ENCODE measurements at places on chromosomes 2 and 18. TPM values are rescaled to one million over a fixed set of nuclear protein-coding genes. Genes with fewer than 3 reads are reported as not detected.

The LIPG gene
- 0.12 TPM for total RNA-seq

The CNTNAP5 gene
- not detected for total RNA-seq

The UGT1A3 gene
- not detected for total RNA-seq

The TTR gene
- total RNA-seq: not detected

The STAM2 gene
- 17.1 TPM for total RNA-seq

DNA sequence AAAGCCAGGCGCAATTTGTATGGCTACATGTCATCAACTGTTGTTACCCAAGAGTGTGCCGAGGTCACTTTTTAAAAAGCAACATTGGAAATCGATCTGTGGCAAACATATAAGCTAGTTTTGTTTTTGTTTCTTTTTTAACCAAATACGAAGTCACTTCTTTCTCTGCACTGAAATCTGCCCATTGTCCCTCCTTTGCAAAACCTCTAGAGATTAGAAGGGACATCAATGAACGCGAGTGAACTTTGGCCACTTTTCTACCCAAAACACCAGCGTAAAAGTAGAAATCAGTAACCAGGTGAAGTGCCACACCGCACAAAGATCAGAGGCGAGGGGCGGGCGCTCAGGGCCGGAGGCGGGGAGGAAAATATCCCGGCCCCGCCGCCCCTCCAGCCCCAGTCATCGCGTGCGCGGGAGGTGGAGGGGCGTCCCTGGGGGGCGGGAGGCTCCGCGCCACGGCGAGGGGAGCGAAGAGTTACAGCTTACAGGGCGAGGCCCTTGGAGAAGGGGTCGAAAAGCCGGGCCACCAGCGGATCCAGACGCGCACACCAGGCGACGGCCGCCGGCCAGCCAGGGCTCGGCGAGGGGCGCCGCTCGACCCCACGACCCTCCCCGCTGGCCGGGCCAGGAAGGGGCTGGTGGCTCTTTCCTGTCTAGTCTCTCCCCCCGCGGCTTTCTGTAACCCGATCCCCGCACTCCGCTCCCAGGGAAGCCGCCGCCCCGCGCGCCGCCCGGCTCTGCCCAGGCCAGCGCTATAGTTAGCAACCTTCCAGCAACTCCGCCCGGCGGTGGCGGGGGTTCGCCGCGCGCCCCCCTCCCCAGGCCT lies 993 bp downstream of the RBMS1 start:
- DNase-seq: peak; percentile 70

DNA sequence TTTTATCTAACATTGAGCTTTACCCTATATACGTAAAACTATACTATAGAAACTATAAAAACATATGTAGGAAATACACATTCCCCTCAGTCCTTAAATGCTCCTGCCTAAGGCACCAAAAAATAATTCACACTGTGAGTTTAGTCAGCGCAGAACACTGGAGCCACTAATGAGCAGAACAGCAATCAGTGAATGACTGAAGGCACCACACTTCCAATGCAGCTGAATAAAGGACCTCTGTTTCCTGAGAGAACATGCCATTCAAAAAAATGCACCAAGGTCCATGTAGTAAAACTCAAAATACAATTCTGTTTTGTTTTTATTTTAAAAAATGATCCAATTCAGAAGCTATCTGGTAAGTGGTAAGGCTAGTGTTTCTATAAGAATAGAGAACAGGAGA lies 1280.6 kb upstream of the NRXN1 start:
- no peak for DNase-seq

GRCh38 chr2:59195851-59196250 lies 954.7 kb upstream of the FANCL start:
- DNase-seq: no peak

- peak; percentile 31 for DNase-seq
Observed at GRCh38 chr2:200863782-200864175, 679 bp downstream of the CLK1 start.

- no peak for DNase-seq
Observed at GRCh38 chr18:74351354-74351753, 35.7 kb downstream of the C18orf63 start.

- no peak for DNase-seq
Observed at GRCh38 chr2:86142436-86143257, 36.6 kb downstream of the PTCD3 start.

GRCh38 chr2:30979822-30980245 lies 158.4 kb downstream of the GALNT14 start:
- peak; percentile 2 for DNase-seq

DNA sequence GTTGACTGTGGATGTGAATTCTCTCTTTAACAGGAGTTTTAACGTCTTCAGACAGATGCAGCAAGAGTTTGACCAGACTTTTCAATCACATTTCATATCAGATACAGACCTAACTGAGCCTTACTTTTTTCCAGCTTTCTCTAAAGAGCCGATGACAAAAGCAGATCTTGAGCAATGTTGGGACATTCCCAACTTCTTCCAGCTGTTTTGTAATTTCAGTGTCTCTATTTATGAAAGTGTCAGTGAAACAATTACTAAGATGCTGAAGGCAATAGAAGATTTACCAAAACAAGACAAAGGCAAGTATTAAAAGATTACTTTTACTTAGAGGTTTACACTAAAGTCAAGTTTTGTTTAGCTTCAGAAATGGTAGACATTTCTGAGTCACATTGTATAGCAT lies 30.2 kb upstream of the TYMS start:
- no peak for DNase-seq

- no peak for DNase-seq
Observed at GRCh38 chr2:217527590-217528202, 475.1 kb downstream of the TNS1 start.

GRCh38 chr2:32783933-32784332 lies 156.1 kb downstream of the TTC27 start:
- DNase-seq: no peak

- no peak for DNase-seq
Observed at GRCh38 chr2:120224735-120225548, 1.7 kb upstream of the TMEM185B start.
